Activated CD4-positive, alpha-beta T cell treated with anti-CD3 and anti-CD28 coated beads for 36 hours (primary cell): ENCODE measurements at places on chromosomes 1 and 21. TPM values are rescaled to one million over a fixed set of nuclear protein-coding genes. Genes with fewer than 3 reads are reported as not detected.

SPRR2E gene
- not detected for total RNA-seq

CELA2B gene
- not detected for total RNA-seq

ERICH3 gene
- total RNA-seq = not detected

DOP1B gene
- total RNA-seq = 15.0 TPM

ARF1 gene
- total RNA-seq = 325 TPM

PTPRC gene
- 564 TPM for total RNA-seq

LAPTM5 gene
- 174 TPM for total RNA-seq

SPRR1A gene
- not detected for total RNA-seq

KCNJ9 gene
- 0.05 TPM for total RNA-seq

LHX8 gene
- total RNA-seq = not detected

UTS2 gene
- not detected for total RNA-seq

CYP4A11 gene
- not detected for total RNA-seq

NKAIN1 gene
- total RNA-seq = not detected

SPRR2F gene
- not detected for total RNA-seq

TMEM61 gene
- not detected for total RNA-seq

SPATA17 gene
- total RNA-seq = 0.14 TPM

SLC1A7 gene
- not detected for total RNA-seq

FAM72C gene
- 15.3 TPM for total RNA-seq

ARHGEF16 gene
- not detected for total RNA-seq

CYP4A22 gene
- not detected for total RNA-seq

PTPRF gene
- total RNA-seq = 5.1 TPM

FCRL3 gene
- 1.1 TPM for total RNA-seq

DIRAS3 gene
- not detected for total RNA-seq

DNALI1 gene
- total RNA-seq = 0.16 TPM

OR2T34 gene
- total RNA-seq = not detected

FLG2 gene
- not detected for total RNA-seq

CLDN17 gene
- not detected for total RNA-seq

C1orf115 gene
- total RNA-seq = 0.78 TPM

RNASEL gene
- total RNA-seq = 3.7 TPM

PTPN7 gene
- total RNA-seq = 188 TPM

MTFR1L gene
- 27.7 TPM for total RNA-seq

LRRC7 gene
- not detected for total RNA-seq

TRIM17 gene
- total RNA-seq = 1.2 TPM

PRELP gene
- total RNA-seq = not detected

NHLH1 gene
- total RNA-seq = 0.32 TPM

AK4 gene
- total RNA-seq = 102 TPM

FMN2 gene
- not detected for total RNA-seq

CD48 gene
- 217 TPM for total RNA-seq

GPR157 gene
- 2.7 TPM for total RNA-seq

WLS gene
- total RNA-seq = not detected

CTSE gene
- total RNA-seq = not detected

SEC16B gene
- total RNA-seq = not detected

MARK1 gene
- not detected for total RNA-seq

ZBTB8A gene
- 0.35 TPM for total RNA-seq

CCNL2 gene
- total RNA-seq = 73.6 TPM

AIM2 gene
- 65.6 TPM for total RNA-seq

SPATA45 gene
- total RNA-seq = not detected

CITED4 gene
- total RNA-seq = 3.0 TPM

OR2T29 gene
- total RNA-seq = not detected

ADORA3 gene
- total RNA-seq = 0.16 TPM

ERVH48-1 gene
- total RNA-seq = 1.4 TPM
